ENCODE measurements at places on chromosomes 11 and 22.
A peak's percentile ranks its signal among the peaks of the same experiment; 100 is the strongest.

- no peak for DNase-seq
These were observed 42.2 kb downstream of the FAT3 start for GRCh38 chr11:92266806-92267205.

DNA sequence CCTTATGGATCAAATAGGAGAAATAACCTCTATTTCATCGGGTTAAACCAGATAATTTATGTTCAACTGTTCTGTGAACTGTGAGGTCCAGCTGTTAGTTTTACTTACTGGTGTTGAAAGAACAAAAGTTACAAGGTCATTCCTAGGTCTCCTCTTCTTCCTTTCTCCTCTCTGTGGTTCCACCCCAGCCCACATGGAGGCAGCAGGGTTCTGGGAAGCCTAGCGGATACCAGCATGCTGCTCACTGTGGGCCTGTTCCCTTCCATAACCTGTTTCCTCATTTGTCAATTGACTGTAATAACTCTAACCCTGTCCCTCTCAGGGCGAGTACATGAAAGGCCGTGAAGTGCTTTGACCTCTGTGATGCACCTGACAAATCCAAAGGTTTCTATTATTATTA, 27.8 kb downstream of the RELT start:
- no peak for DNase-seq

DNA sequence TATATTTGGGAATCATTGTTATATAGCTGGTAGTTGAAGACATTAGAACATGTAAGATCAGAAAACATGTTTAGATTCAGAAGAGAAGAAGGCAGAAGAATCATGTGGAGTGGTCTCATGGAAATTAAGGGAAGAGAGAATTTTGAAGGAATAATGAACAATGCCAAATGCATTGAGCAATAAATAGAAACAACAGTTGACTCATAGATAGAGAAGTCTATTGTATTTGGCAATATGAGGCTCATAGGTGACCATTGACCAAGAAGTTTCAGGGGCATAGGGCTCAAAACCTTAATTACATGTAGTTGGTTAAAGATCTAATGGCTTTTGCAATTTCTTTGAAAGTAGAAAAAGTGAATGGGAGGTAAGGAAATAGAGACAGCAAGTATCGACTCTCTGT, 123.9 kb downstream of the PAX6 start:
- DNase-seq: no peak

GRCh38 chr11:134126217-134126822, 57.4 kb downstream of the JAM3 start:
- DNase-seq: no peak

DNA sequence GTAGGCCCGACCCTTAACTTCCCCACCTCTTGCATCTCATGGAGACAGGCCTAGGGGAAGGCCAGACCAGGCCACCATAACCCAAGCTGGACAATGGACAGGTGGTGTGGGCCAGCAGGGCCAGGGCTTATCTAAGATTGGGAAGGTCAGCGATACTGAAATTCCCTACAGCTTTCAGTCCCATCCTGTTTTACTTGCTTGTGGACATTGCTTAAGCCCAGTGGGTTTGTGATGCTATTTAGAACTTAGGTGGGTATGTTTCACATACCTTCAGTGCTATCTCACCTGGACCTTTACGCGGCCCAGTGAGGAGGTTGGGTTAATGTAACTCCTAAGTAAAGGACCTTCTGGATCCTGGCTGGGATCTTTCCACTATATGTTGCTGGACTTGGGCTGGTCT, 1.7 kb downstream of the FADS2 start:
- DNase-seq: no peak

DNA sequence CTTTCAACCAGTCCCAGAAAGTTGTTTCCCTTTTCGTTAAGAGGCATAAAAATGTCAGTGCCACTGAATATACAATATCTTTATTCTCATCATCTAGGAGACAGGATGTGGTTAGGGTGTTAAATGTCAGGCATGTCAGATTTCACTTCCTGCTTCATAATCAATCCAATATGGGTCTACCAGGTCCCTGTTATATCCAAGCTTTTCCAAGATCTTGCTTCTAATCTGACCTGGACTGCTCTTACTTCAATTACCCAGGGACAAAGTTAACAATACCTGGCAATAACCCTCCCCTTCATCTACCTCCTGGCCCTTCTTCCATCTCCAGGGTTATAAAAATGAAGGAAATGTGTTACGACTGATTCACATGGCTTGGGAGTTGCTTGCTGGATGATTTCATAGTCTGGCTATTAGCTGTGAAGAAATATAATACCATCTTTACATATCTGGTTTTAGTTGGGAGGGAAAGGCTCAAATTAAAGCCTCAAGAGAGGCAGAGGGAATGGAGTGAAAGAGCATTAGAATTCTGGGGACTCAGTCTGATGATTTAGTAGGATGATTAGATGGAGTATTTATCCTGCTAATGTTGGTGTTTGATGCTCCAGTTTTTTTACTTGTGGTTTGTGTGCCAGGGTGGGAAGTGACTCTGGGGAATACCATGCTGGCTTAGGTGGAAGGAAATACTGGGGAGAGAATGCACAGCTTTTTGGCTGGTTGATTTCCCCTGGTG, 534.3 kb downstream of the ETS1 start:
- DNase-seq: no peak

DNA sequence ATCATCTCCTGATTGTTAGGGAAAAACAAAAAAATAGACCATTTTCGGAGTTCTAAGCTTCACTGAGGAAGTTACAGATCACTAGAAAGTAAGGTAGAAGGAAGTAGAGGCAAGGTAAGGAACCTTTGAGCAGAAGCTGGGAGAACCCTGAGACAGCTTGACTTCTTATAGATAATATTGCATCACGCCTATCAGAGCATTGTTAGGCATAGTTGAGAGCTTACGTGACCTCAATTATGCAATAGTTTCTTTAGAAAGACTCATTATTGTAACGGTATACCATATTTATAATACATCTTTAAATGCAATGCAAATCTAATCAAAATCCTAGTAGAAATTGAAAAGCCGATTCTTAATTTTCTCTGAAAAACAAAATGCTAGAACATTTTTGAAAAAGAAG, 4.9 kb downstream of the TBRG1 start:
- no peak for DNase-seq

- DNase-seq: no peak
These were observed 86.2 kb downstream of the MPPED2 start for GRCh38 chr11:30499940-30500339.

DNA sequence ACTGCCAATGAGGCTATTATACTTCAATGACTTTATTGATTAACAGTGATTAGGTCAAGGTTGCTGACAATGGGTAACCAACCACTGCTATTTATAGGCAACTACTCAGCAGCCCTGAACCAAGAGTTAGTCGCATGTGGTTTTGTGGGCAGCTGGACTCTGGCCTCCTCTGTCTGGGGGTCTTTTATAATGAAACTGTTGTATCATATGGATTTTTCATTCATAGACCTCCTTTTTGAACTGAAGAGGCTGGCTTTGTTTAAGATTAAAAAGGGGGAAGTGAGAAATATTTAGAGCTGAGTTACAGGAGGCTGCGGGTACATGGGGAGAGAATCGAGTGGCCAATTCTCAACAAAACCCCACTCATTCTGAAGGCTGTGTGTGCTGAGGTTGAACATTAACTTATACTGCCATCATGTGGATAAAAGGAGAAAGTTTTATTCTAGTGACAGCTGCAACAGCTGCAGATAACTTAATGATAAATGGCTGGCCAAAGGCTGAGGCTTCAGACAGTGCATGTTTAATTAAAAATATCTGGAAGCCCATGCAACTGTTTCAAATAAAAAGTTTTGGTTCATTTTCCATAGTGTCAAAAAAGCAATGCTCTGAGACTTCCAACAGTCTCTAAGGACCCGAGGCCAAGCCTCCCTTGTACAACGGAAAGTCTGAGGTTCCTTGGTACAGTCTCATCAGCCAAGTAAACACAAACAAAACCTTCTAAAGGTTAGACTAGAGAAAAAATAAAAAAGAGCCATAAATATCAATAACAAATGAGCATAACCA, 682.6 kb downstream of the KCNA4 start:
- DNase-seq: no peak

DNA sequence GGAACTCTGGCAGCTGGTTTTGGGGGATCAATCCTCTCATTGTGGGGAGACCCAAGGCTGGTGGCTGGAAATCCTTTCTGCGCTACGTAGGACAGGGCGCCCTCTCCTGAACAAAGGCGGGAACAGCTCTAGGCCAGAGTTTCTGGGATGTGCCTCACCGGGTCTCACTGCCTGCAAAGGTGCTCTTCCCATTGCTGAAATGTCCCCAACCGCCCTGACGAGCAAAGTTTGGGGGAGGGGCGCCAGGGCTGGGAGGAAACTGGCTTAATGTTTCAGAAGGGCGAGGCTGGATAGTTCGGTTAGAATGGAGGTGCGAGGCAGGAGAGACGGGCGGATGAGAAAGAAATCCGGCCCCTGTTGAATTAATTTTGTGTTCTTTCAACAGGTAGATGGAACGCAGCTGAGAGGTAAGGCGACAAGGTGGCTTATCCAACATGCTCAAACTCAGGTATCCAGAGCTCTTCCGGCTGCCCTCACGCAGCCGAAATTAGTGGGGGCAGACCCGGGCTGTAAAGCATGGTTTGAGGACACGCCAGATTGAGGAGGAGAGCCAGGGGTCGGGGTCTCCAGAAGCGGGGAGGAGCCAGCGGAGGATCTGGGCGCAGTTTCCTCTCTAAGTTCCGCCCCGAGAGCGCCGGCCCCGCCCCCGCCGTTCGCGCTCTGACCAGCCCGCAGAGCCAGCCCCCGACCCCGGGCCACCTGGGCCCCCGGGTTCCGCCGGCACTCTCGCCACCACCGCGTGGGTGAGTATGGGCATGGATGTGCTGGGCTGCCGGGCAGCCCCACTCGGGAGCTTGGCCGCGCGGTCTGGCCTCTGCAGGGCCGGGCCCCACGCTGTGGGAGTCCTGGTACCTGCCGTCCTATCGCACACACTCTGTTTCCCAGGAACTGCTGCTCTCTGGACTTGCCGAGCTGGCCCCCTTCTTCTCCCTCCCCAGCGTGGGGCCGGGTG, at the start of gene PGAP2:
Gene PGAP2 (plus strand): TSS at position 652 of the 952 bp plus-strand sequence. CDS start 2,700 bp downstream, outside the sequence.
- peak; percentile 75 for DNase-seq

DNA sequence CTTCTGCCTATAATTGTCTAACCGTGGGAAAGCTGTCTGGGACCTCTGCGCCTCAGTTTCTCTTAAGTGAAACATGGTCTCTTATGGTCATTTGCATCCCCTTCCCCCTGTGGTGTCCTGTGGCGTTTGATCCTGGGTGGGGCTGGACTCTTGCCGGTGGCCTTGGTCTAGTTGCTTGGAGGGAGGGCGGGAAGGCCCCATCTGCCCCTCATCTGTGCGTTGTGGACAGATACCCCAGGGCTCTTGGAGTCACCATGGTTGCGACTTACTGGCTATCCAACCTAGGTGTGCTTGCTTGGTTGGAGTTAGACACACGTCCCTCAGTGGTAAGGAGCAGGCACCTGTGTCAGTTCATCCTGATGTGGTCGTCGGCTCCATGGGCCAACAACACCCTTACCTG, 15.2 kb downstream of the SHANK3 start:
- no peak for DNase-seq

DNA sequence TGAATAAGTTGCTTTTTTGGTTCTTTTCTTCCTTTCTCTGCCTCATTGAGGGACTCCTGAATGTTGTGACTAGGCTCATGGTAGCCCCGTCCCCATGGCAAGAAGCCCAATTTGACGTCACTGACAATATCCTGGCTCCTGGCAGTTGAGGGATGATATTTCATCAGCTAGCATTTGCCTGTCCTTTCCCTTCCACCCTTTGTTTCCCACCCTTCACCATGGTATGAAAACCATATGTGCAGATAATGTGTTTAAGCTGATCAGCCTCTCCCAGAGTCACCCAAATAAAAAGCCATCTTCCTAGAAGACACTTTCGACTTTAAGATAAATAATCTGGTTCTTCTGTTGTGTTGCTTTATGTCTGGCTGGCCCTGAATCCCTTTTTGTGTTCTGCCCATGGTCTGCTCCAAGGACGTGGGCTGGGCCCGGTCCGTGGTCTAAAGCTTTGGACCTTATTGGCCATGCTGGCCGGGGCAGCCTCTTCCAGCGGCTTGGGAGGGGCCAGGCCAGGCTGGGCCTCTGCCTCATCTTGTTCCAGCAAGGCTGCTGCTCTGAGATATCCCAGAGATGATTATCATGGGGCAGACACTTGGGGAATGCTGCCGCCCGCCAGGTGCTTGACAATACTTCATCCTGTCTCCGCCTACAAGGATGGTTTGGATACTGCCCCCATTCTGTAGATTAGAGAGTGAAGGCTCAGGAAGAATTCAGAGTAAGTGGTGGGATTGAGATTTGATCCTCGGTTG, 5.1 kb downstream of the TSPAN18 start:
- DNase-seq: no peak

GRCh38 chr22:17629173-17629489, 582 bp upstream of the ATP6V1E1 start:
- DNase-seq: no peak

GRCh38 chr11:111777094-111778046, 11.2 kb upstream of the PPP2R1B start:
- no peak for DNase-seq

- DNase-seq: no peak
These were observed 549 bp upstream of the TCN1 start for GRCh38 chr11:59866836-59867235.

DNA sequence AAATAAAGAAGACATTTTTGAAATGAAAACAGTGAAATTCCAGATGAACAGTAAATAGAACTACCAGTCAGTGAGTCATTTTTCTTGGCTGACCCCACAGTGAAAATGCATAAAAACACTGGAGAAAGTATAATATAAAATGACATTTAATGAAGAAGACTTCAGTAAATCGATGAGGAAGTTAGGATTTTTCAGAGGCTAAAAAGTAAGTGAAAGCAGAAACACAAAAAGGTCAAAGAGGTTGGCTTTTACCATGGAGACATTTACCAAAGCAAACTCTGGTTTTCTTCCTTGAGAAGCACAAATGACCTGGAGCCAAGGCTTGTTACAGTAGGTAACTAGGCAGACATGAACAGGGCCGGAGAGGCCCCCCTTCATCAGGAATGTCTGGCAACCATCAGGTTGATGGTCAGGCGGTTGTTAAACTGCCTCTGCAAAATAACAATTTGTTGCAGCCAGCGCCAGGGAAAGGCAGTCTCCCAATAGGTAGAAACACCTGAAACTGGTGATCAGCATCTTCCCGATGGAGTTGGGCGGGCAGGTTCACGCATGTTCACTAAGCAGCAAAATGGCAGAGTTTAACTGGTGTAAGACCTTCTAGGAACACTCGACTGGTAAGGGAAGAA, 16.7 kb upstream of the TMEM123 start:
- no peak for DNase-seq

GRCh38 chr11:2173150-2173693, 1.6 kb upstream of the TH start:
- DNase-seq: peak; percentile 25

Data from activated naive CD8-positive, alpha-beta T cell treated with anti-CD3 and anti-CD28 coated beads, Interleukin-2, amount 50 U/mL, for 24 hours (primary cell).